ENCODE measurements at places on chromosomes 1 and 21. TPM values are rescaled to one million over a fixed set of nuclear protein-coding genes. Genes with fewer than 3 reads are reported as not detected.
A peak's percentile ranks its signal among the peaks of the same experiment; 100 is the strongest.

GRCh38 chr1:152811671-152812070 is at the start of gene LCE1B:
Gene LCE1B (plus strand): TSS chr1:152811971. CDS start chr1:152812447, 476 bp downstream.
- no peaks in the 10 kb centered on the region for H3K4me1 ChIP-seq
- no peaks in the 10 kb centered on the region for H3K27me3 ChIP-seq
- no peak within 1 kb of the TSS for H3K27ac ChIP-seq

- DNase-seq: no peak
- peaks cover 38% of the 10 kb centered on the region for H3K4me1 ChIP-seq
- no peaks in the 10 kb centered on the region for H3K27me3 ChIP-seq
- H3K36me3 ChIP-seq: no peaks in the 10 kb centered on the region
- H3K27ac ChIP-seq: peak overlapping the region; percentile 86
- no peak overlapping the region for H3K4me3 ChIP-seq
These were observed 6.8 kb downstream of the TENT5C start for GRCh38 chr1:117612517-117613248.

The IGSF5 gene
- 0.36 TPM for total RNA-seq

The SERPINC1 gene
- not detected for total RNA-seq
